Motor neuron (in vitro differentiated cells): ENCODE measurements at places on chromosomes 3 and 15. TPM values are rescaled to one million over a fixed set of nuclear protein-coding genes. Genes with fewer than 3 reads are reported as not detected.
A peak's percentile ranks its signal among the peaks of the same experiment; 100 is the strongest.

GRCh38 chr3:142646020-142646785, 50.0 kb downstream of the PLS1 start:
- ATAC-seq = peak; percentile 86

- no peak for ATAC-seq
Observed at GRCh38 chr3:118199044-118199443, 835.6 kb downstream of the IGSF11 start.

- ATAC-seq = peak; percentile 73
Observed at GRCh38 chr3:78957456-78957855, 810.3 kb downstream of the ROBO1 start.

DNA sequence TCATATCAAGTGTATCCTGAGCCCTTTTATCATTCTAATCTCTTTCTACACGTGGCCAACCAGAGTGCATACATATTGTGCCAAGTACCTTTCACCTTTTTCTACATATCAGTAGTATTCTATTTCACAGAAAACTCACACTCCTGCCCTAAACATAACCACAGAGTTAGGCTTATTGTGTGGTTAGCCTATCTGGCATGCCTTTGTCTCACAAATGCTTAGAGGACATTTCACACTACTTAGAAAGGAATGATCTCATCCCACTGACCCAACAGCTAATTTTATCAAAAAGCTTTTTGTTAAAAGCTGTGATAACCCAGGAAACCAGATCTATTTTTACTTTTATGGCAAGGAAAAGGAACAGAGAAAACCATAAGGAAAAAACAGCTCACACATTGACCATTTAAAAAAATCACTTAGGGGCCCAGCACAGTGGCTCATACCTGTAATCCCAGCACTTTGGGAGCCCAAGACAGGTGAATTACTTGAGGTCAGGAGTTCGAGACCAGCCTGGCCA, 17.8 kb upstream of the MAP4 start:
- no peak for ATAC-seq

DNA sequence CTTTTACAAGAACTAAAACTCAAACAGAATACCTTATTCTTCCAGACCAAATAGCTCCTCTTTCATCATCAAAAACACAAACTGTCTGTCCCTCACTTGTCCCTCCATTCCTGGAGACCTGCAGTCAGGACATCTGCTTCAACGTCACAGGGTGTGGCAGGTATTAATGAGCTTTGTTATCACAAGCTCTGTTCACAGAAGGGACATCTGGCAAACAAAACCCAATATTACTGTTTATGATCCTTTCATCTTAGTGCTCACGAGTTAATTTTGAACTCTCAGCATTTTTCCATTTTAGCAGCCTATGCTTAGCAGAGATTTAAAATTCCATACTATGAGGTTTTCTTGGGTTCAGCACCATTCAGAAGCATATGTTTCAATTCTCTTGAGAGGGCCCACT, 32.9 kb downstream of the AP3S2 start:
- peak; percentile 78 for ATAC-seq

DNA sequence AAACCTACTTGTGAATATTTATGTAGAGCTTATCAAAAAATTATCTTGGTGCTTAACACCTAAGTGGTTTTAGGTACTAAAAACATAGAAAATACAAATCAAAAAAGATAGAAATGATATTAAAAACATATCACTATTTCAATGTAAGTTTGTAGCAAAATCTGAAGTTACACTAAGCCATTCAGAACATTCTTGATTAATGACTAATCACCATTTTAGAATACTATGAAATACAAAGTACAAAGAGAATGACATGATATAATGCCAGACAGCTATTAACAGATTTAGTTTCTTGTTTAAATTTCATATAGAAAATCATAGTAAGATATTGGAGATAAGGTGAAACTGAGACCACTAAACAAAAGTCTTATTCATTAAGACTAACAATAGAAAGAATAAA, 169.7 kb upstream of the AGTR1 start:
- ATAC-seq = no peak

- no peak for ATAC-seq
Observed at GRCh38 chr15:56868170-56868569, 50.3 kb upstream of the TCF12 start.

- ATAC-seq = no peak
Observed at GRCh38 chr3:16335333-16335732, 70.3 kb downstream of the OXNAD1 start.

DNA sequence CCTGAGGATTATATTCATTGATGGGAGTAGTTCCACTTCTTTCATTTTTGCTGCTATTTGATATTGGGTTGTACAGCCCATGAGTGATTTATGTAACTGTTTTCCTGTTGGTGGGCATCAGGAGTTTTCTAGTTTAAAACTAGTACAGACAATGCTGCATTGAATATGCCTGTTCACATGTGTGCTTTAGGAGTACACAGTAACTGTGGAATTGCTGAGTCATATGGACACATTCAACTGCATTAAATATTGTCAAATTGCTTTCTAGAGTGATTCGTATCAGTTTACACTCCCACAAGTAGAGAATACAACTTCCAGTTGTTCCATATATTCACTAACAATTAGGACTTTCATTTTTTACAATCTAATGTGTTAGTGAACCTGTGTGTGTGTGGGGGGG, 59.8 kb upstream of the THSD4 start:
- no peak for ATAC-seq

DNA sequence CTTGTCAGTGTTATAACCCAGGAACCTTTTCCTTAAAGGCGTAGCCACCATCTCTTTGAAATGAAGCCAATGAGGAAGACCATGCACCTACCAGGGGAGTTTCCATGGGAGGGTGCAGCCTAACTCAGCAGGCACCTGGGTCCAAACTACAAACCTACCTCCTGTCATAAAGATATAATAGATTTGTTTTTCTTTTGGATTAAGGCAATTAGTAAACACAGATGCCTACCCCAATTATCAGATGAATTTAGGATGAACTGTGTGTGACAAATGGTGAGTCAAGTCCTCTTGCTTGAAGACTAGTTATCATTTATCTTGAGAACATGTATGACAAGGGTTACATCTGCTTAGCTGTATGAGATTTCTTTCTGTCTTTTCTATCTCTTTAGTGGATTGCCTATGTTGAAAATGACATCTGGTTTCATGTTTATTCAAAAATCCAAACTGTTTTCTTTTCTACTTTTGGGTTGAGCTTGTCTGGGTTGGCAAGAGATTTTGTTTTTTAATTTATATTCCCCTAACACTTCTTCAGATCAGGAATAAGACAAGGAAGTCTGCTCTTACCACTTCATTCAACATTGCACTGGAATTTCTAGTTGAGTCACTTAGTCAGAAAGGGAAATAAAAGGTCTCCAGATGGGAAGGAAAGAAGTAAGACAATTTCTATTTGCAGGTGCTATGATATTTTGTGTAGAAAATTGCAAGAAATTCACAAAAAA, 149.9 kb downstream of the NEK10 start:
- no peak for ATAC-seq

DNA sequence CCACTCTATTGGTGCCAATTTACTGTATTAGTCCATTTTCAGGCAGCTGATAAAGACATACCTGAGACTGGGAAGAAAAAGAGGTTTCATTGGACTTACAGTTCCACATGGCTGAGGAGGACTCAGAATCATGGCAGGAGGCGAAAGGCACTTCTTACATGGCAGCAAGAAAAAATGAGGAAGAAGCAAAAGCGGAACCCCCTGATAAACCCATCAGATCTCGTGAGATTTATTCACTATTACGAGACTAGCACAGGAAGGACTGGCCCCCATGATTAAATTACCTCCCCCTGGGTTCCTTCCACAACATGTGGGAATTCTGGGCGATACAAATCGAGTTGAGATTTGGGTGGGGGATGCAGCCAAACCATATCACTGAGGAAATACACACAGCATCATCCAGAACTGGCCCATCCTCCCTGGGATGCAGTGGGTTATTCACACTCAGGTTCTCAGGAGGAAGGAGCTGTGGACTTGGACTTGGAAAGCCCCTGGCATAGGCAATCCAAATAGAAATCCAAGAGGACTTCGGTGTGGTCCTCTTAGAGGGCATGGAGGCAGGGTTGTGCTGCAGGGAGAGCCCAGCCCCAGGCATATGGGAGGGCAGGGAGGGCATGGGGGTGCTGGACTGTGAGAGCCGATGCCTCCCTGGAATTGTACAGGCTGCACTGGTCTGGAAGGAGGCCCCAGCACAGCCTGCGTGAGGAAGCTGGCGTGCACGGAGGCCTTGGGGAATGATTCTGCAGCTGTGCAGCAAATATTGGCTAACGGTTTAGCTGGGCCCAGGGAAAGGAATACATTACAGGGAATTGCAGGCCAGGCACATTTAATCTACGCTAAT, 62.9 kb downstream of the EFCAB12 start:
- ATAC-seq = peak; percentile 13

GRCh38 chr3:71684757-71685386, 40.3 kb downstream of the EIF4E3 start:
- ATAC-seq = peak; percentile 79

GRCh38 chr3:59612444-59612715, 562.6 kb upstream of the CFAP20DC start:
- ATAC-seq = no peak

DNA sequence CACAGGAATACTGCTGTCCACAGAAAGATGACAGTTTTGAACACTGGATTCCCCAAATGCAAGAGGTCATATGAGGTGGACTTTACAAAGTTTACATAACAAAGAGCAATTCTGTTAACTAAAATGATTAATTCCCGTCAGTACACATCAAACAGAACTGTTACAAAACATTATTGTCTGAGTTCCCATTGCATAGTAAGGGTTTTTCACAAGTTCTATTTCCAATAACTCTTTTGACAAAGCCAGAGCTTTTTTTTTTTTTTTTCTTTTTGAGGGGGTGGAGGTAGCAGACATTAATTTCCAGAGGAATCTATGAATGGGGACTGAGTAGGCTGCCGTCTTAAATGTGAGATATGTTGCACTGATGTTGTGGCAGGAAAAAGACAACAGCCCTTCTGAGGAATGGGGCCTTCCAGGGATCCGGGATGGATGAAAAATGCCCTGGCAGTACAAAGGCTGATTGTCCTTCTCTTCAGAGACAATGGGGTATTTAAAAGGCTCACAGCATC, 178.1 kb upstream of the KBTBD8 start:
- ATAC-seq = peak; percentile 92

KIF7 gene
- total RNA-seq = 3.5 and 3.6 TPM in 2 replicates

EPHB1 gene
- 2.2 TPM in 1 of 2 replicates, not detected in the other for total RNA-seq

ZPLD1 gene
- total RNA-seq = 0.31 and 0.41 TPM in 2 replicates

COX17 gene
- 46.4 and 48.0 TPM in 2 replicates for total RNA-seq

ROBO2 gene
- 45.8 and 47.7 TPM in 2 replicates for total RNA-seq

DUOXA2 gene
- 0.49 TPM in 1 of 2 replicates, not detected in the other for total RNA-seq

TUSC7 gene
- 1.4 and 2.8 TPM in 2 replicates for total RNA-seq

KCNMB3 gene
- total RNA-seq = 2.5 and 3.6 TPM in 2 replicates
